ENCODE measurements at places on chromosomes 13 and 19. TPM values are rescaled to one million over a fixed set of nuclear protein-coding genes. Genes with fewer than 3 reads are reported as not detected.

GRCh38 chr13:106874323-106874722 lies 306.4 kb upstream of the ARGLU1 start:
- DNase-seq: no peak

GRCh38 chr13:51444922-51445321 lies 7.9 kb downstream of the INTS6 start:
- DNase-seq: no peak

DNA sequence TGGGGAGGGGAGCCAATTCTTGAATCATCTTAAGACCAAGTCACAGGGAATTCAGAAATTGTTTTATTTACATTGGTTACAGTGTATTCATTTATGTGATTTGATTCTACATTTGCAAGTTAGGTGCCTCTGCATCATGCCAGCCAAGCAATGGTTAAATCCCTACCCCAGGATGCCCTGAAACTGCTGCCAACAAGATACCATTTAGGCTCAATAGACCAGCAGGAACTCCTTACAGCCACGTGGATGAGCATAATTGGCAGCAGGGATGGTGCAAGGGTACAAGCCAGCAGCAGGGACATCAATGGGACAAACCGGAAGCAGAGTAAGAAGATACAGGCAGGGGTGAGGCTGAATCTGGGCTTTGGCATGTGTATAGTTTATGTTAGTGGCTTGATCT lies 72.4 kb upstream of the NBEA start:
- DNase-seq: no peak

GRCh38 chr13:46964789-46965527 lies 68.1 kb upstream of the HTR2A start:
- no peak for DNase-seq

- no peak for DNase-seq
Measured at GRCh38 chr13:23828866-23829265, 60.3 kb downstream of the MIPEP start.

- DNase-seq: no peak
Measured at GRCh38 chr19:29579308-29579910, 26.7 kb upstream of the POP4 start.

DNA sequence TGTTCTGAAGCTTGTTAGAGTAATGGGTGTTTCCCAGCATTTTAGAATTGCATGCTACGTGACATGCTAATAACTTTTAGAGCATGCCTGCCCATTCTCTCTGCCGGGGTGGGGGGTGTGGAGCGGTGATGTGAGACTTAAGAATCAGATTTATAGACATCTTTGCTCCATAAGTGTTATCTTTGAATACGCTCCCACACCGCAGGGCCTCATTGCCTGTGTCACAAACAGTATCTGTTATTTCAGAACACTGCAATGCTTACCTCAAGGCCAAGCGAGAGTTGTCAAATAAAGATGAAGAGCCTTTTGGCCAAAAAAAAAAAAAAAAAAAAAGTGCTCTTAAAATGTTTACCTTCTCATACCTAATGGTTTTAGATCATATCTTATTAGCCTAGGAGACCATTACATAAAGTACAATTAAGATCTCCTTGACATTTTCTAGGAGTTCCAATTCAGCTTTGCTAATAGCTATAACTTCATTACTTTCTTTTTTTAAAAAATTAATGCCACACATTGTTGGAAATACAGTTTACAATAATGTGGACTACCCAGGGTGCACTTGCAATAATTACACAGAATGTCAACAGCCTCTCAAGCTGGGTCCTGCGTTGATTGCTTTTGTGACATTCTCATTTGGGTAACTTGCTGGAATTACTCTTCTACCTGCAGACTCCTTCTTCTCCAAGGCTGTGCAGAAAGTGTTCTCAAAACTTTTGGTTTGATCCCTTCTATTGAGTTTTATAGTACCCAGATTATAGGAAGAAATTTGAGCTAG lies 525.3 kb downstream of the KLF12 start:
- no peak for DNase-seq

DNA sequence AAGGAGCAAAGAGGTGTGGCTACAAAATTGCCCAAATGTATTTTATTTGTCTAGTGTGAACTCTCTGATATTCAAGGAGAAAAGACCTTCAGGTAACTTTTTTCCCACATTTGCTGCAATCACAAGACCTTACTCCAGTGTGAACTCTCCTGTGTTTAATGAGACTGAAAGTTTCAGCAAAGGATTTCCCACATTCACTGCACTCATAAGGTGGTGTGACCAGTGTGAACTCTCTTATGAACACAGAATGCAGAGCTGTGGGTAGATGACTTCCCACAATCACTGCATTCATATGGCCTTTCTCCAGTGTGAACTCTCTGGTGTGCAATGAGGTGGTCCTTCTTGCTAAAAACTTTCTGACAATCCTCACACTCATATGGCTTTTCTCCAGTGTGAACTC lies 16.4 kb downstream of the ZNF814 start:
- no peak for DNase-seq

DNA sequence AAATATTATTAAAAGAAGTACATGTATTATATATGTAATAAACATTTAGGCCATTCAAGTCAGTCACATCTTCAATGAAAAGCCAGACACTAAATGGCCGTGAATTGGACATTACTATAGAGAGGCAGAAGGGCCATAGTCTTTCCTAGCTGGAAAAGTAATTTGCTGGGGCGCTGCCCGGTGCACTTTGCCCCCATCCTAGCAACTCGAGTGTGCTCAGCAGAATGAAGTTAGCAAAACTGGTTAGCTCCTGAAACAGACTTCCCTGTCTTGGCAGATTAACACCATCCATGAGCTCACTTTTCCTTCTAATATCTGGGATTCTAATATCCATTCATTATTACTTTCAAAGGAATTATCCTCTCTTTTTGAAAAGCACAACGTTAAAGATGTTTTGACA lies 2.8 kb upstream of the SPRYD7 start:
- DNase-seq: no peak

- DNase-seq: no peak
Measured at GRCh38 chr13:74825152-74825937, 656.6 kb downstream of the TBC1D4 start.

DNA sequence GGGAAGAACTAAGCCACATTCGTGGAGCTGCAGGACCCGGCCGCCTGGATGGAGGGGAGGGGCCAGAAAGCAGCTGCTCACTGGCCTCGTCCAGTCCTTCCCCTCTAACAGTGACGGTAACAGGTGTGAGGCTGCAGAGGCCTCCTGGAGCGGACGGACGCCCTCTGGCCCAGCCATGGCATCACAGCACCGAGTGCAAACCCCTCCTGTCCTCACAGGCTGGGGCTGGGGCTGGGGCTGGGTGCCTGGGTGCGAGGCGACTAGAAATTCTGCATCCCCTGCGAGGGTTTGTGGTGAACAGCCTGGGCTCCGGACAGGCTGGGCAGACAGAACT lies 3.6 kb downstream of the MICOS13 start:
- no peak for DNase-seq

DNA sequence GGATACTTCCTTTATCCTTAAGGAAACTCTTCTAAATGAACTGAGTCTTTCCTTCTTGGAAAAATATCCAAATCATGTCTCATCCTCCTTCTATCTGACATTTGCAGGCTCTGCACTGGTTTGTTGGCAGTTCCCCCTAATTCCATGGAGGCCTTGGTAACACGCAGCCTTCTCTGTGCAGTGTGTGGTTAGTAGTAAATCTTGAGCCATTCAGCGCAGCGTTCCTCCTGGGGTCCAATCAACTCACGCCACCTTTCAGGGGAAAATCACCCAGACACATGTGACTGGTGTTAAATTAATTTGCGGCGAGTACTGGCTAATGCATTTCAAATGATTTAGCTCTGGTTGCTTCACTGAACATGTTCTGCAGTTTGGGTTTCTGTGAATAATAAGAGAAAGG lies 21.0 kb upstream of the CBY2 start:
- no peak for DNase-seq

DNA sequence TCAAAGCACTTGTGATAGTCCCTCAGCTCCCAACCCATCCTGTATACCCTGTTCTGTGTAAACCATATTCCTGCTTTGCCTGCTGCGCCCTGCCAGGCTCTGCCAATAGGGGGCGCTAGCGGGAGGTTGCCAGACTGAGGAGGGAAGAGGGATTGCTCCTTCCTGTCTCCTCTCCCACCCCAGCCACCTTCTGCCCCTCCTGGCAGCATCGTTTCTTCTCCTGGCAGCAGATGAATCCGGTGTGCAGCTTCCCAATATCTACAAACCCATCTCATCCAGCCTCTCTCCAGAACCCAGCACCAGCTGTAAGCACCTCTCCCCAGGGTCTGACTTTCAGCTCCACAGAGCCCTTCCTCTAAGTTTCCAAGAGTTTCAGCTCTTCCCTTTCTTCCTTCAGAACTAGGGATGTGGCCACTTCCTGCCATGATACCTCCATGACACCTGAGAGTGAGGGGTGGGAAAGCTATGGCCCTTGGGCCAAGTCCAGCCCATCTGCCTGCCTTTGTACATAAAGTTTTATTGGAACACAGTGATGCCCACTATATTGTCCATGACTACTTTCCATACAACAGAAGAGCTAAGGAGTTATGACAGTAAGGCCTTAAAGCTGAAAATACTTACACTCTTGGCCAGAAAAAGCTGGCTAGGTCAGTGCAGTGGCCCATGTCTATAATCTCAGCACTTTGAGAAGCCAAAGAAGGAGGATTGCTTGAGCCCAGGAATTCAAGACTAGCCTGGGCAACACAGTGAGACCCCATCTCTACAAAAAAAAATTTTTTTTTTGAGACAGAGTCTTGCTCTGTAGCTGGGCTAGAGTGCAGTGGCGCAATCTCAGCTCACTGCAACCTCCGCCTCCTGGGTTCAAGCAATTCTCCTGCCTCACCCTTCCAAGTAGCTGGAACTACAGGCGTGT lies 34.5 kb upstream of the ATP1A3 start:
- DNase-seq: no peak

The KCTD12 gene
- 6.3 TPM for total RNA-seq

The FAM124A gene
- total RNA-seq: 0.21 TPM

The PSG11 gene
- total RNA-seq: not detected

The BEST2 gene
- total RNA-seq: not detected

The ZNF223 gene
- total RNA-seq: 1.1 TPM

The DAND5 gene
- not detected for total RNA-seq
